ENCODE measurements at places on chromosomes 12 and 14.

GRCh38 chr14:32545095-32545494 is 216.0 kb downstream of the AKAP6 start:
- no peak for DNase-seq

DNA sequence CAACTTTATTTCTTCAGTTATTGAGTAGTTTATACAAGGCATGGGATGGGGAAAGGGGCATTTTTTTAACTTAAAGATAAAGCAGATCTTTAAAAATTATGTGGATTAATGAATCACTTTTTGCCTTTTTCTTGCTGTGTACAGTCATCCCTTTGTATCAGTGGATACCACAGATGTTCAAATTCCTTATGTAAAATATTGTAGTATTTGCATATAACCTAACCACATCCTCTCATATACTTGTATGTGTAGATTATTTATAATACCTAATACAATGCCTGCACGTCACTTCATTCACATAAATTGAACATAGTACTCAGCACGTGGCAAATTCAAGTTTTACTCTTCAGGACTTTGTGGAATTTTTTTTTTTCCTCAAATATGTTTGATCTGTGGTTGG is 66.5 kb upstream of the MON2 start:
- DNase-seq, result no peak

GRCh38 chr12:71201136-71201679 is 43.4 kb upstream of the TSPAN8 start:
- no peak for DNase-seq

DNA sequence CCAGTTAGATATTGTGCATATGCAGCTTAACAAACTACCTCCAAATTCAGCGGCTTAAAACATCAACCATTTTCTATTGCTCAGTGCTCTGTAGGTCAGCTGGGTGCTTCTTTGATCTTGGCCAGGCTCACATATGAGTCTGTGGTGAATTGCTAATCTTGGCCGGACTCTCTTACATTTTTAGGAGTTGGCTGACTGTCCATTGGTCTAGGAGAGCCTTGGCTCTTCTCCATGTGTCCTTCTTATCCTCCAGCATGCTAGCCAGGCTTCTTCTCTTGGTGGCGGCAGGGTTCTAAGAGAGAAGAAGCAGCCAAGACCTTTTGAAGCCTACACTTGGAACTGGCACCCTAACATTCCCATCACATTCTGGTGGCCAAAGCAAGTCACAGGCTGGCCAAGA is 174.3 kb upstream of the PWP1 start:
- DNase-seq, result no peak

All from stimulated activated effector memory CD8-positive, alpha-beta T cell treated with anti-CD3 and anti-CD28 coated beads, Interleukin-12 subunit alpha, Interleukin-12 subunit beta, amount 100 ng/mL, for 72 hours (primary cell).